ENCODE measurements at places on chromosomes 7 and 10.

DNA sequence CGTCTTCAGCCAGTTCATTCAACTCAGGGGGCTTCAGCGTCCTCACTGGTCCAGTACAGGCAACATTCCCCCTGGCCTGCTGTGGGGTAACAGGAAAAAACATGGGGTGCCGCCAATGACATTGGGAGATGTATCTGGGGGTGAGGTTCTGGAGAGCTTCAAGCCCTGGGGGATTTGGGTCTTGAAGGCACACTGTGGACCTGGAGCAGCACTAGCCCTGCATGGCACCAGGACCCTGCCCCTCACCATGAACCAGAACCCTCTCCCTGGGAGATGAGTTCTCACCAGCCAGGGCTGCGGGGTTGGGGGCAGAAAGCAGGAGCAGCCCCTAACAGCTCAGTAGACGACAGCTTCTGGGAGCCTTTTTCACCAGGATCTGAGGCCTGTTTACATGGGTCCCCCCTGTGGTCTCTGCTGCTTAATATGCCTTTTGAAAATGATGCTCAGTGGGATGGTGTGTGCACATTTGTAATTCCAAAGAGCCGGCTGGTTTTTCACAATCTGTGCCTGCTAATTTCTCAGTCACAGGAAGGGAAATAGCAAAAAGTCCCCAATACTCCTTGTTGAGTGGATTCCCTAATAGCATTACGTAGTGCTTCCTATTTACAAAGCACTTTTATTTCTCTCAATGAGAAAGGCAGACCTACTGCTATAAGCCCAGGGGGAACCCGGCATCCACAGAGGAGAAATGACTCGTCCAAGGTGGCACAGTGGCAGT is 509.5 kb downstream of the RPS24 start:
- DNase-seq, result no peak

DNA sequence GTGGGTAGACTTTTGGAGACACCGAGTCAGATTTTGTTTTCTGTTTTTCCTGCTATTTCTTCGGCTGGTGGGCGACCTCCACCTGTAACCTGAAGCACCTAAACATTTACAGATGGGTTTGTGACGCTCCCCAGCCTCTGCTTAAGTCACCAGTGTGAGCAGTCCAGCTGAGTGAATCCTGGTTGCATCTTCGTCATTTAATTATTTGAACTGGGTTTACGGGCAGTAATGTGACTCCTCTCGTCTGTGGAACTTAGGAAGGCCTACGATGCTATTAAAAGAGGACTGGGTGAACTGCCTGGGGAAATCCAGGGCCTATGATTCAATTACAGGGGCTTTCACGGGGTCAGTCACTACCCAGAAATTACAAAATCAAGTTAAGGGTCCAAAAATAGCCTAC is 52.5 kb downstream of the WNT2 start:
- DNase-seq, result no peak

GRCh38 chr7:130483031-130483430 is 8.9 kb upstream of the MEST start:
- no peak for DNase-seq

GRCh38 chr10:61965703-61966395 is 64.3 kb downstream of the ARID5B start:
- no peak for DNase-seq

DNA sequence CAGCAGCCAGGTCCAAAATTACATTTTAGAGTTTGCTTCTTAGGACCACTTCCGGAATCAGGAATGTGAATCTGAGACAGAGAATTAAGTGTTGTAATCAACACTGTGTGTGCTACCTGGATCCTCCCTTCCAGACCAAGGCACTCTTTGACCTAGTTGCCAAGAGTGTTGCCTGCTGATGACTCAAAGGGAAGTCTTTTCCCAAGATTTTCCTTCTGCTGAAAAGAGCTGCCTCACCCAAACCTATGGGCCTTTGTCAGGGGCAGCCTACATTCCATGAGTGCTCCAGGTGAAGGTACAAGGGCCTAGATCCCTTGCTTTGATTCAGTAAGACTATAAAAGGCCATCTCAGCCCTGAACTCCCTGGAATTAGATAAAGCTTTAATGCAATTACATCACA is 712.5 kb upstream of the ANKRD30A start:
- DNase-seq, result no peak

GRCh38 chr7:106731187-106731586 is 70.2 kb upstream of the CCDC71L start:
- DNase-seq, result no peak

DNA sequence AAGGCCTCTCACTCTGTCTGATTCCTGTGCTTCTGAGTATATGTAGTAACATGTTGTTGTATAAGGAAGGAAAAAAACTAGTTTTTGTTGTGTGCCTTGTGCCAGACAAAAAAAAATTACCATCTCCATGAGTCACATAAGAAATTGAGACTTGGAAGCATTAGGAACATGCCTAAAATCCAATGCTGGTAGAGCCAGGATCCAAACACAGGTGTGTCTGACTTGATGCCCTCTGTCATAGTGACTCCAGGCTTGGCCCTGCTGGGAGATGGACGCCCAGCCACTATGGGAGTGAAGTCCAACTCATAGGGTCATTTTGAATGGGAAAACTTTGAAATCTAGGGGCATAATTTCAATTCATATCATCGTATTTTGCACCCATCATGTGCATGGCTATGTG is 38.0 kb downstream of the PYROXD2 start:
- no peak for DNase-seq

DNA sequence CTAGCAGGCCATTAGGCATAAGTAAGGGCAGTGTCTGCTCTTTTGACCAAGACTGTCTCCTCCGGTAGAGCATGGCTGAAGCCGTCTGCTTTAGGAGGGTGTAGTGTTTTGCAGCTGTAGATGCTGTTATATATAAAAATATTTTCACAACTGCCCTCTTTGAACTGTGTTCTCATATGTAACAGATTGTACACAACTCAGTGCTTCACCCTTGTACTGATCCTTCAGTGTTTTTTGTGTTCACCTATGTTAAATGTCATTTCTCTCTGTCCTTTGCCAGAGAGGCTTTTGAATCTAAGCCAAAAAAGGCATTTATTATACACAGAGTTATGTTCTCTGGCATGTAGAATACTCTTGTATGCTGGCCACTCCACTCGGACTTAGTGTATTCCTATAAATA is 135.5 kb downstream of the BICC1 start:
- no peak for DNase-seq

- peak; percentile 95 for DNase-seq
These were observed at the start of gene VSIR for GRCh38 chr10:71773221-71773971. TSS of gene VSIR (minus strand) at chr10:71773520. CDS start at chr10:71773439, 81 bp downstream.

DNA sequence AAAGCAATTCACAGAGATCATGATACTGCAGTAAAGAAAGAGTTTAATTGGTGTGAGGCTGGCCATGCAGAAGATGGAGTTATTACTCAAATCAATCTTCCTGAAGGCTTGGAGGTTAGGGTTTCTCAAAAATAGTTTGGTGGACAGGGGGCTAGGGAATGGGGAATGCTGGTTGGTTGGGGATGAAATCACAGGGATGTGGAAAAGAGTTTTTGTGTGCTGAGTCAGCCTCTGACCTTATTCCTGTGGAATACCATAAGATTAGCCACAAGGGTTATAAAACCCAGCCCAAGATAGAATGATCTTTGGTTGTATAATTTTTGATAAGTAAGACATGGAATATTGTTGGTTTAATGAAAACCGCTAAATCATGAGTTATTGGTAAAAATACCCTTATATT is 764.3 kb downstream of the TYW1 start:
- no peak for DNase-seq

DNA sequence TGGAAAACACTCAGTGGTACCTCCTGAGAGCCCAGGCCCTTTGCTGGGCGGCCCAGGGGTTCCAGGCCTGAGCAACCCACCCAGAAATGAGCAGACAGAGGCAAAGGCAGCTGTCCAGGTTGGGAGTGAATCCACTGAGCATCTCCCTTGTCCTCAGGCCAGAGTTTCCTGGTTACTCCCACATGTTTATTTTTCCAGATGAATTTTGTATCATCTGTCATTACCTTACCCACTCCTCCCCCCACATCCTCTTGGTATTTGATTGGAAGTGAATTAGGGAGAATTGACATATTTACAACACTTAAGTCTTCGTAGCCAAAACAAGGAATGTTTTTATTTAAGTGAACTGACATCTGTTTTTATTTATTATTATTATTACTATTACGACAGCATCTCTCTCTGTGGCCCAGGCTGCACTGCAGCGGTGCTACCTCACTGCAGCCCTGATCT is 13.2 kb upstream of the LMBR1 start:
- DNase-seq, result no peak

- DNase-seq, result no peak
These were observed 340.8 kb upstream of the PODXL start for GRCh38 chr7:131897016-131897789.

DNA sequence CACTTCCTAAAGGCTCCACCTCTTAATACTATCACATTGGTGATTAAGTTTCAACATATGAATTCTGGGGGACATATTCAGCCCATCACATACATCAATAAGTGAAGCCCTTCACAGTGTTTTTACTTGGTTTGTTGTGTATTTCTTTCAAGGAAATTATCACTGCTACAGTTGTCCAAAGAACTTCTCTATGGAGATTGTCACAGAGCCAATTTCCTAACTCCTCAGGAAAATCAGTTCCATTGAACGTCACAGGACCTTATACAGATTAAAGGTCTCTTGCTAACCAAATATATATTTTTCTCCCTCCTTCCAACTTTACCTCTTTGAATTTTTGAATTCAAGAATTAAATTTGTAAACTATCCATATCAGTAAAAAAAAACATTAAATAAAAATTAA is 114.3 kb downstream of the LRRN3 start:
- DNase-seq, result no peak

DNA sequence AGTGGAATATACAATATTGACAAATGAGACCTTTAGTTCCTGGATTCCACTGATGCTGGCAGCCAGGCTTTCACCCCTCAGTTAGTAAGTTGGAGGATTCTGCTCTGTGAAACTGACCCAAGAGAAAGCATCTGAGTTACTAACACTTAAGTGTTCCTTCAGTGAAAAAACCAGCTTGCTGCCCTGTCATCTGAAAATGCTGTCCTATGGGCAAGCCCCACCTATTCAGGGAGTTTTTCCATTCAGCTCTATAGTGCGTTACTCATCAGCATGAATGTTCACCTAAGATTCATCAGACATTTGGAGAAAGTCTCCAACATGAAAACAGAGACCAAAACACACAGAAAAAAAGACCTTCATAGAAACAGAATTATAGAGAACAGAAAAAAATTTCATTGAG is 37.9 kb downstream of the PRPF18 start:
- DNase-seq, result no peak

GRCh38 chr10:85124603-85125051 is 796.2 kb downstream of the CCSER2 start:
- DNase-seq, result no peak

DNA sequence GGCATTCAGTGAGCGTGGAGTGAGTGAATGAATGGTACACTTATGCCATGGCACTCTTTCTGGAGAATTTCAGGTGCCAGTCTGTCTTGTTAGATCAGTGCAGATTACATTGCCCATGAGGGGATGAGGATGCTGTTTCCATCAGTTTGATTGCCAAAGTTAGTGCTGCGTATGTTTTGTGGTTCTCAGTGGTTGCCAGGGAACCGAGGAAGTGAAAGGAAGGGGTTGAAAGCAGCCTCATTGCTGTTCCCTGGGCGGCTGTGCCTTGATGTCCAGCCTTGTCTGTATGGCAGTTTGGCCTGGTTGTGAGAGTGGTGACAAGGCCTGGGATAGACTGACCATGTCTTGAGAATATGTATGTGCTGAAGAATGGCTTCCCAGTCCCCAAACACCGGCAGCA is 30.2 kb downstream of the WBP1L start:
- no peak for DNase-seq

GRCh38 chr7:69561266-69561960 is 36.9 kb upstream of the AUTS2 start:
- DNase-seq, result no peak

DNA sequence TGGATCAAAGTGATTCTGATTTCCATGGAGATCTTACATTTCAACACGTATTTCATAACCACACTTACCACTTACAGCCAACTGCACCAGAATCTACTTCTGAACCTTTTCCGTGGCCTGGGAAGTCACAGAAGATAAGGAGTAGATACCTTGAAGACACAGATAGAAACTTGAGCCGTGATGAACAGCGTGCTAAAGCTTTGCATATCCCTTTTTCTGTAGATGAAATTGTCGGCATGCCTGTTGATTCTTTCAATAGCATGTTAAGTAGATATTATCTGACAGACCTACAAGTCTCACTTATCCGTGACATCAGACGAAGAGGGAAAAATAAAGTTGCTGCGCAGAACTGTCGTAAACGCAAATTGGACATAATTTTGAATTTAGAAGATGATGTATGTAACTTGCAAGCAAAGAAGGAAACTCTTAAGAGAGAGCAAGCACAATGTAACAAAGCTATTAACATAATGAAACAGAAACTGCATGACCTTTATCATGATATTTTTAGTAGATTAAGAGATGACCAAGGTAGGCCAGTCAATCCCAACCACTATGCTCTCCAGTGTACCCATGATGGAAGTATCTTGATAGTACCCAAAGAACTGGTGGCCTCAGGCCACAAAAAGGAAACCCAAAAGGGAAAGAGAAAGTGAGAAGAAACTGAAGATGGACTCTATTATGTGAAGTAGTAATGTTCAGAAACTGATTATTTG is 15.3 kb downstream of the HNRNPA2B1 start:
- DNase-seq, result no peak
